AML-193 (cell line): ENCODE measurements at places on chromosomes 12 and 14.
A peak's percentile ranks its signal among the peaks of the same experiment; 100 is the strongest.

DNA sequence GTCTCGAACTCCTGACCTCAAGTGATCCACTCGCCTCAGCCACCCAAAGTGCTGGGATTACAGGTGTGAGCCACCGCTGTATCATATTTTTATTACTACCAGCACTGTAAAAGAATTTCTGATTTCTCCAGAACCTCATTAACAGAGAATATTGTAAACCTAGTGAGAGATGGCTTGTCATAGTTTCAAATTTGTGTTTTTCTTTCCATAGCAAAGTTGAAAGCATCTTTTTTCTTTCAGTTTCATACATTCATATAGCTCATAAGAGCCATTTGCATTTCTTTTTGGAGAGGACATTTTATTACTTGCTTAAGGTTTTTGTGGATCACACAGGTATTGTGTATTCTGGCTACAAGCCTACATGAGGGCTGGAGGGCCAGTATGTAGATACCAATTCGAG, 58.0 kb downstream of the MIS18BP1 start:
- no peak for DNase-seq

- no peak for DNase-seq
Observed at GRCh38 chr12:132411457-132411856, 78.5 kb upstream of the FBRSL1 start.

DNA sequence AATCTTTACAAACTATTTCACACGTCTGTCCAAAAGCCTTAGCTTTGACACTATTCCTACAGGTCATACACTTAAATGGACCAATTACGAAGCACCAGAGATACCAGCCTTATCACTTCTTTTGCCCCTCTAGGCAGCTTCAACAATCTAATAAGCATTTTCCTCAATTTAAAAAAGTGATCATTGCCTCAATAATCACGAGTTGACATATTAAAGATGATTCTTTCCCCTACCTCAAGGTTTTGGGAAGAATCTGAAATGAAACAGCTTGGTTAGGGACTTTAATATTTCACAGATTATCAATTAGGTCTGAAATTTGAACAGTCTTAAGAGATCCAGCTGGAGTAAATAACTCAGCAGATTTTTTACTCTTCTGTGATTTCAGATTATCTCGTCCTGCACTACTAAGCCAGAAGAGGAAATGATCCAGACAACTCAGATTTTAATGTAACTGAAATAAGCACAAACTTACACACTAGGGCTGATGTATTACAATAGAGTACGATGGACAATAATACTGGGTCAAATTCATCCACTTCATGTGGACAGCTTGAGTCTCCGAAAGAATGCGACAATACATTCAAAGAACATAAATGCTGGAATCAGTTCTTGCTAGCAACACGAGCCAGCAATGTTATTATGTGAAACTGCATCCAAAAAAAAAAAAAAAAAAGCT, 15.9 kb downstream of the UBE2N start:
- no peak for DNase-seq

DNA sequence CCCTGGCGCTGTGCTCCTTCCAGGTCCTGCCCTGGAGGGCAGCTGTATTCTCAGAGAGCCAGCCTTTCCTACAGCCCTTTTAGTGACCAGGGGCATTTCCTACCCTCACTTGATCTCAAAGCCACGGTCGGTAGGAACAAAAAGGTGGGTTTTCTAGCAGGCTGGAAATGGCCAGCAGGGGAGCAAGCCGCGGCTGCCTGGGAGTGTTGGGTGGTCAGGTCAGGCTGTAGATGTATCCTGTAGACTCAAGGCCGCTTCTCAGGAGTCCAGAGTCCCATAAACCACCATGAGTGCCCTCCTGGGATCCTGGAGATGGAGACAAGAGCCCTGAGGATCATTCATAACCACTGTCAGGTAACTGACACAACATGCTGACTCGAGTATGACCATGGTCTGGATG, 18.6 kb downstream of the CINP start:
- no peak for DNase-seq

DNA sequence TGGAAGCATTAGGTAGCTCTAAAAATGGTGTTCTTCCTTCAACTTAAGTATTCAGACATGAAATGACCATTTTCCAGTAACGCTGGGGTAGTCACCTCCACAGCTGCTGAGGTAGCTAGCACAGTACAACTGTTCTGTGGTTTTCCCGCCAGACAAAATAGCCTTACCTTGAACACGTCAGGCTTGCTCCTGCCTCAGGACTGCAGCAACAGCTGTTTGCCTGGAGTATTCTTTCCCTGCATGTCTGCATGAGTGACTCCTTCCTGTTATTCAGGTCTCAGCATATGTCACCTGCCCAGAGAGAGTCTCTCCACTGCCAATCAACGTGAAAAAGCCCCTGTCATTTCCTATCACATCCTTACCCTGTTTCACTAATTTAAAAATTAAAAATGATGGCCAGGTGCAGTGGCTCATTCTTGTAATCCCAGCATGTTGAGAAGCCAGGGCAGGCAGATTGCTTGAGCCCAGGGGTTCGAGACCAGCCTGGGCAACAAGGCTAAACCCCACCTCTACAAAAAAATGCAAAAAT, 37.9 kb downstream of the WDR89 start:
- no peak for DNase-seq

GRCh38 chr12:13390381-13390861, 193.9 kb downstream of the EMP1 start:
- DNase-seq, result no peak

DNA sequence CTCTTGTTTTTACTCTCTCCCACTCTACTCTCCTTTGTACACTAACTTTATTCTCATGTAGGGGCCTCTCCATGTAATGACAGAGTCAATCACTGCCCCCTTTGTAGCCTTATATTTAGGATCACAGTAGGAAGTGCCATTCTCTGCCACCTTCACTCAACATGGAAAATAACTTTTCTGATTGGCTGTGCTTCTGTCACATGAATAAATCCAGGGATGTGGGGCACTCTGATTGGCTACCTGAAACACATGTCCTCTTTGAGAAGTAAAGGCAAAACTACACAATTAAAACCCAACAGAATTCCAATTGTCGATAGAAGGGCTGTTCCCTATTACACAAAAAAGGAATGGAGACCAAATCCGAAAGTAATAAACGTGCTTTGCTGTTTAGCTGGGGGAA, at the start of gene RNASE9:
Gene RNASE9 (minus strand): TSS at position 87 of the 400 bp plus-strand sequence.
- DNase-seq, result no peak

- DNase-seq, result peak; percentile 26
Observed at GRCh38 chr14:50677527-50678063, 9.5 kb upstream of the SAV1 start.

- DNase-seq, result no peak
Observed at GRCh38 chr12:80936353-80936641, 1.4 kb downstream of the LIN7A start.

GRCh38 chr14:101845896-101846295, 84.4 kb downstream of the PPP2R5C start:
- no peak for DNase-seq

GRCh38 chr14:50859296-50859624, 12.6 kb upstream of the ABHD12B start:
- no peak for DNase-seq

GRCh38 chr14:81871706-81872105, 338.1 kb upstream of the SEL1L start:
- DNase-seq, result no peak

DNA sequence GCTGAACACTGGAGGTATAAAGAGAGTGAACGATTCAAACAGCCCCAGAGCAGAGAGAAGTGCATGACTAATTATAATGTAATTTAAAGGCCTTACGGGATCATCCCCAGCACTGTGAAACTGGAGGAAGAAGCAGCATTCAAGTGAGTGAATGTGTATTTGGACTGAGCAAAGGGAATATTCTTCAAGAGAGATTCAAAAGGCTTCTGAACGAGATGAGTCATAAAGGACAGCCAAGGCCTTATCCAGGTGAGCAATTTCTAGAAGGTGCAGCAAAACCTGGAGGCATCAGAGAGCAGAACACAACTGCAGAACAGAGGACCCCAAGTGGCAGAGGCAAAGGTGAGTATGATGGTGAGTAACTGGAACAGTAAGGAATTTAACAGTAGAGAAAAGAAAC, 127.2 kb downstream of the BCAT1 start:
- DNase-seq, result no peak

GRCh38 chr14:91368776-91369416, 48.7 kb downstream of the CCDC88C start:
- no peak for DNase-seq

DNA sequence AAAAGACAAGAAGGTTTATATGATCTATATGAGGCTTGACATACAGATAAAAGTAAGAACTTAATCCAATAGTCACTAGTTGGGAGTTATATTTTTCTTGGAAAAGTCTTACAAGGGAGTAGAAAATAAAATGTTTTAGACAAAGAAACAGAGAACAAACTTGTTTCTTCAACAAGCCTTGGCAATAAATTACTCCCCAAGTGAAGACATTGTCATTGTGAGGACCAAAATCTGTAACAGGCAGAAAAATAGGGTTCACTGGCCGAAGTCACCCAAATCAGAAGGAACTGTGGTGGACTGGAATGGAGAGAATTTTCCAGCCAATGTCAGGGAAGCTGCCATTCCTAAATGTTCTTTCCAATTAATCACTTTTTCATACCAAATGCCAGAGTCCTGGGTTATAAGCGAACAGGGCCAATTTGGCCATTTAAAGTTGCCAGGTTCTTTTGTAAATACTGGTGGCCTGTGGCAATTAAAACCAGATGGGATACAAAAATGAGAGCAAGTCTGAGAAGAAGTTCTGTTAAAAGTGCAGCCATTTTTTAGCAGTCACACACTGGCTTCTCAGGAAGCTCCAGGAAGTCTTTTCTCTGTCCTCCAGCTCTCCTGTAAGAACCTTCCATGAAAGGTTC, 117.3 kb upstream of the OVCH1 start:
- no peak for DNase-seq

DNA sequence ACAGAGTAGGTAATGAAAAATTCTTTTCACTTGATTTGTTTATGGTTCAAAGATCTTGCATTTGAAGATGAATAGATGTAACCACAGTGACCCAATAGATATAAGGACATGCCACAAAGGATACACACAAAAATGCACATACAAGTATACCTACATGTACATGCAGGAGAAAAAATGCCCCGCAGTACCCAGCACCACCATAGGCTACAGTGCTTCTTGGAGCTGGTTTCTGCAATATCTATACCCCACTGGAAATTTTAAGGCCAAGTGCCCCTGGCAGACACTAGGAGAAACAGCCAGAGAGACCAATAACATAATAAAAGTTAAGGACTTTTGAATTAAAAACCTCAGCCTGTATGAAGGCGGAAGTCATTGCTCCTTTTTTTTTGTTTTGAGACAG, 12.1 kb upstream of the STAC3 start:
- no peak for DNase-seq

DNA sequence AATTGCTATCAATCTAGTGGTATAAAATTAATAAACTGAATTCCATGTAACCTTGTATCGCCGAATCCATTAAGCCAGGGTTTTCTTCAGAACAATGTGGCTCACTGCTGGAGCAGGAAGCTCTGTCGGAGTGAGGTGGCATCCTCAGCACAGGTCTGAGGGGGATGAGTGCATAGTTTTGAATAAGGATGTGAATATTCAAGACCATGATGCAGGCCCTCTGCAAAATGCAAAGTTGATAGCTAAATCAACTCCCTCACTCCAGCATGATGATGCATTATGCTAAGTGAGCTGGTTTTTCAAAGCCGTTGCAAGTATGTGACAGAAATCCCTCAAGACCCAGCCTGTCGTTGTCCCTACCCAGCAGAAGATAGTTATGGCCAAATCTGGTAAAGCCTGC, 53.0 kb downstream of the TRIM9 start:
- DNase-seq, result no peak

DNA sequence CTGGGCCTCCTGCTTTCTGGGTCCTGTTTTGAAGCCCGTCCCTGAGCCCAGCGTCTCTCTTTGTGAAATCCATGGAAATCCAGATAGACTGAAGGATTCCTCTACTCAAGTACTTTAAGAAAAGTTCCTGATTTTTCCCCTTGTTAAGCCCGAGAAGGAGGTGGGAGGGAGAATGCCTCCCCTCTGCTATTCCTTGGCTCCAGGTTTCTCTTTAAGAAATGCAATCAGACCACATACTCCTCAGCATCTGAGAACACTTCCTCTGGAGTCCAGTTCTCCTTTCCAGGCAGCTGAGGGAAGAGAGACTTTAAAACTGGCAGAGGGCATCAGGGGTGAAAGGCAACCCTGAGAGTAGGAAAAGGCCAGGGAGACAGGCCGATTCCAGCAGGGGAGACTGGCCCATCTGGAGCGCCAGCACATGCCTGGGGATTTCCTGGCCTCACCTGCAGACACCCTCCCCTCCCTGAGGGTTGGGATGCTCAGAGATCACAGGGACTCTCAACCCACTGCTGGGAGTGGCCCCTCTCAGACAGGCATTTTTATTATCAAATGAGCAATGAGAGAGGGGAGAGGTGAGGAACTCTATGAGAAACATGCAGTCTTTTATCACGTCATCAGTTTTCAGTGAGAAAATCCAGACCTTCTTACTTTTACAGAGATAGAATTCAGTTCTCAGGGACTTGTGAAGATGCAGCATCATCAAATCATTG, 2.0 kb upstream of the EMP1 start:
- no peak for DNase-seq

DNA sequence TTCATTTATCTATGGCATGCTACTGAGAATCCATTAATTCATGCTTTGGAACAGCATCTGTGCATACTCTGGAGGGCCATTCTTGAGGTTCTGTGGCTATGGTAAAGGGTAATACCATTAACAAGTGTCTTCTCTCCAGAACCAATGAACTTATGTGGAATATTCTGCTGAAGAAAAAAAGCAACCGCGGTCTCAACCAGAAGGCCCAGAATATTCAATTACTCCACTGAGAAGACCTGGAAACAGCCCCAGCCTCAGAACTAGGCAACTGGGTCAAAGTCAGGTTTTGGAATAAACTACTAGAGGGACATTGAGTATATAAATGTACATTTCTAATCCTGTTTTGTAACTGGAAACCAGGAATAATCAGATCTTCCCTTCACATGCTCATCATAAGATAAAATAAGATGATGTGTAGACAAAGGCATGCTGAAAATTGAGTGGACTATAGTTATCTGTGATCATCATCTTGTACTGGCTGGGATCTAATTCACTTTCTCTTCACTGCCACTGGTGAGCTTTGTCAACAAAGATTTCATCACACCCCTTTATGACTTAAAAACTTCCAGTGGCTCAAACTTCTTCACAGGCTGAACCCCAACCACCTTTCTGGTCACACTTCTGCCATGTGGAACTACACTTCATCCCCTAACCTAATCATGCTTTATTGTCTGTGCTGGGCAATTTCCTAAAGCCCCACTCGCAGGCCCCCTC, 6.0 kb downstream of the SPTB start:
- no peak for DNase-seq

DNA sequence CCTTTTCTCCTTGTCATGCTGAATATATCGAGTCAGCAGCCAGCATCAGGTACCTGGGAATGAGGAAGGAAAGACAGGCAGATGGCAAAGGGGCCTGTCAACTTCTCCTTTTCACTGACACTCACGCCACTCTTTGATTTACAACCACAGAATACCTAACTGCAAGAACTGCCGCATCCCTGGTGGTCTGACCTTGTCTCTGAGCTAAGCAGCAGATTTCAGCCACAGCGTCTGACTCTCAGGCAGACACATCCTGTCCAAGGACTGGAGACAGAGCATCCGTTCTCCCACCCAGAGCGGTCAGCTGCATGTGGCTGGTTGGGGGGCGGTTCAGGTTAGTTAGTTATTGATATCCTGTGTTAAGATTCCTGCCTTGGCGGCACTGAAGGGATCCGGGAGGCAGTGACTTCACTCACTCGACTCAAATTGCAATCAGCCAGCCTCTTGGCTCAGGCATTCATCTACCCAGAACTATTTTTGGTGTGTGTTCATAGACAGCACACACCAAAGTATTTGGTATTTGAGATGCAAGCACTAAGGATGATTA, 11.2 kb upstream of the MAP1LC3B2 start:
- DNase-seq, result peak; percentile 96

GRCh38 chr12:31369712-31370521, 44.0 kb upstream of the SINHCAF start:
- no peak for DNase-seq
